Fibroblast of skin of scalp (primary cell): ENCODE measurements at places on chromosomes 1 and 21.

GRCh38 chr1:47780469-47780995, 216.7 kb downstream of the TRABD2B start:
- no peak for DNase-seq

DNA sequence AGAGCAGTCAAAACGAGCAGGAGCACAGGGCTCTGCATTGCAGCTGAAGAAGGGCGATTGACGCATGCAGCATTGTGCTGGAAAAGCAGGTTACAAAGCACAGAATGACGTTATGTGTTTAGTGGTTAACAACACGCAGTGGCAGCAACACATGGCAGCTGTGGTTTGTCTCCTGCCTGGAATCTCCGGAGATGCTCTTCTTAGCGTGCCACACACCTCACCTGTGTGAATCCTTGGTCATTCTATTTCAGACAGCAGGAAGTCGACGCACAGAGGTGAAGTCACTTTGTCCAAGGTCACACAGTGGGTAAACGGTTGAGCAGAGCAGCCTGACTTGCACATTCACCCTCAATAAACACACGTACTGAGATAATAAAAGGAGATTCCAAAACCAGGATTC, 14.7 kb downstream of the OBSCN start:
- no peak for DNase-seq

GRCh38 chr1:53512807-53513755, 53.9 kb downstream of the DMRTB1 start:
- DNase-seq, result no peak

DNA sequence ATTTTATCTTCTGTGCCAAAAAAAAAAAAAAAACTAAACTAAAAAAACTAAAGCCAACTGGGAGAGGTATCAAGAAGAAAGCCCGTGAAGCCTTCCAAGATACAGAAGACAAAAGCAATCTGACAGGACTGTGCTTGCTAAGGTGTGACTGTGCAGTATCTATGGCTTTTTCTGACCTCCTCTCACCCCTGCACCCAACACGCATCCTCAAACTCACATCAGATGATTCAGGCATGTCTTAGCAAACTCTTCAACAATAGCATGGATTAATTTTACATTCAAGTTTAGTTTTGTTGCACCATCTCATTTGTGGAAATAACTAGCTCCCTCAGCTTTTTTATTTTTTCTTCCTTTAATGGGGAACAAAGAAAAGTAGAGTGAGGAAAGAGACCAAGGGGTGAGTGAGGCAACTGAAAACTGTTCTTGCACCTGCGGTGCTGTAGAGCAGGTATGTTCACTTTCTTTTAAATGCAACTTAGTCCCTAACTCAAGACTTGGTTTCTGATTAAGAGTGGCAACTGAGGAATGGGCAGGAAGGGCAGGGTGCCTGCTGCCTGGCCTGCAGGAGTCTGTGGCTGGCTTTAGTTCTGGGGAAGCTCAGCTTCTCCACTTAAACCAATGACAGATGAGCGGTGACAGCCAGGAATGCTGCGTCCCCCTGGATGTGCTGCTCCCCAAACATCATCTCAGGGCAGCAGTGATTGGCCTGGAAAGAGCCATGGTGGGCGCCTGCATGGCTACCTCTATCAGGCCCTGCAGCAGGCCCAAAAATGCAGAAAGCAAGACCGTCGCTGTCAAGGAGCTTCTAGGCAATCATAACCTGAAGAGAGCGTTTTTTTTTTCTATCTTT, 71.3 kb upstream of the LRRC8B start:
- DNase-seq, result no peak

DNA sequence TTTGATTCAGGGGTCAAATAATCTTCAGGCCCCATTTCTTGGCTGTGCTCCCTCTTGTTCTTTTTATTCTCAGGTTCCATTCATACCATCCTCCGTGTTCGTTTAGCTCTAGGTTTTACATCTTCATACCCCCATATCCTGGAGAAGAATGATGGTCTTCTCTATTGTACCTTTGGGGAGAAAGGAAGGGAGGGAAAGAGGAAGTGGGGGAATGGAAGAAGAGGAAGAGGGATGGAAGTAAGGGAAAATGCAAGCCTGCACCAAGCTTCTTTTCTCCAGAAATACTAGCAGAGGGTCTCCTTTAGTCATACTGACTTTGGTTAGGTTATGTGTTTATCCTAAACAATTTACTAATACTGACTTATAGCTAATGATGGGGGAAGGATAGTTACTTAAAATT, 52.4 kb downstream of the FNBP1L start:
- DNase-seq, result no peak

DNA sequence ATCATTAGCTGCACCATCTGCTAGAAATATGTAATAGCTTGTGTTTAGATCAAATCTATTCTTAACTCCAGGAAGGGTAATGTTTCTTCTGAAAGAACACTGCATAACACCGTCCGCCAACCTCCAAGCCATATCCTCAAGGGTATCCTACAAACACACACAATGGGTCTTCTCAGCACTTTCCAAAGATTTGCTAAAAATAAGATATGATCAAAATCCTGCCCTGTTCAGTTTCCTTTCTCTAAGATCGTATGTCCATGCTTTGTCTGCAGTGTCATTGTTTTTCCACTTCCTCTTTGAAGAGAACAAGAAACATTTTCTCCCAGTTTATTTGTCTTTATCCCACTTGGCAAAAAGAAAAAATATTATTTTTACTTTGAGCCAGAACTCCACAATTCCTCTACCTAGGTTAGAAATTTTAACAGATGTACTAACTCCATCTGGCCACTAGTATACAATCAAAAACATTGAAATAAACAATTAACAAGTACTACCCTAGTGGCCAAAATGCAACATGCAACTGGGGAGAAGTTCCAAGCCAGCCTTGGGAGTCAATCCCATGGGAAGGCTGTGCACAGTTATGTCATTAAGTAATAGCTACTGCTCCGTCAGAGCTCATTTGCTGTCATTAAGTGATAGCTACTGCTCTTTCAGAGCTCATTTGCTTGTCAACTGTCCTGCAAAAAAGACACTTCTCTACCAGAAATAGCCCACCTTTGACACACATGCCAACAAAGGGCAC, 37.8 kb downstream of the FRRS1 start:
- peak; percentile 69 for DNase-seq
